ENCODE measurements at places on chromosomes 11 and 22.

DNA sequence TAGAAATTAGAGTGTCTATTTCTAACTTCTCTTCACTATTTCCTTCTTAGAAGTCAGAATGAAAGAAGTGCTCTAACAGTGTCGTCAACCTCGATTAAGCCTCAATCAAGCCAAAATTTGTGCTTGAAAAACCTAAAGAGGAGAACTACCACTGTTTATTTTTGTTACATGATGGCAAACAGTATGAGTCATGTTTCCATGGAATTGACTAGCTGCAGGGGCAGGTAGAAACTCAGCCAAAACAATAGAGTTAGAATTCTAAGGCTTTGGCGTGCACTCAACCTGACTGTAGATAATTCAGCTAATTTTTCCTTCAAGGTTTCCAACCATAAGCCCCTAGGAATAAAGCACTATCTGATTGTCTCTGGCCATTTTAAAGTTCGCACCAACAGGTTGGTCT lies 415.9 kb downstream of the ETS1 start:
- no peak for DNase-seq

- no peak for DNase-seq
These were observed 102.9 kb downstream of the ADAMTS15 start for GRCh38 chr11:130551388-130551787.

DNA sequence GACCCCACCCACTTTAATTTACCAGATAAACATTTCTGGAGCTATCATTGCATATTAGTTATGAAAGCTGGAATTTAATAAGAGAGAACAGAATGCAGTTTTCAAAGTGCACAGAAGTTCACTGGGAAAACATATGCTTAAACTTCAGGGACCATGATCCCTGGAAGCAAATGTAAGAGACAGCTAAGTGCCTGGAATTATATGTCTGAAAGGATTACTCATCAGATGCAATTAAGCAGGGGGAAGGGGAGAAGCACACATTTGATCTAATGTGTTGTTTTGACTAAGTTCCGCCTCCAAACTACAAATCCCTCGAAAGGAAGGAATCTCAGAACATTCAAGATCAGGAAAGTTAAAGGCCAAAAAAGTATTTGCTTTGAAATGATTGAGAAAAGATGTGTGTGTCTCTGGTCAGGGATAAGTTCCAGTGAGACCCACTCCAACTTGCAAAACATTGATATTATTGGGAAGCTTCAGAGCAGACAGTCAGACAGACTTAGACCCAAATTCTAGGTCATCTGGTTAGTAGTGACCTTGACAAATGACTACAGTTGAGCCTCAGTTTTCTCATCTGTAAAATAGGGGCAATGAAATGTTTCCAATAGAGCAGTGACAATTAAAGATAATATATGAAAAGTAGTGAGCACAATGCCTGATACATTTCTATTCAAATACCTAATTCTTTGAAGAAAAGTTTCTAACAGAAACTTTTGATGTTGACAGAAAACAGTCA lies 147.6 kb downstream of the ME3 start:
- no peak for DNase-seq

DNA sequence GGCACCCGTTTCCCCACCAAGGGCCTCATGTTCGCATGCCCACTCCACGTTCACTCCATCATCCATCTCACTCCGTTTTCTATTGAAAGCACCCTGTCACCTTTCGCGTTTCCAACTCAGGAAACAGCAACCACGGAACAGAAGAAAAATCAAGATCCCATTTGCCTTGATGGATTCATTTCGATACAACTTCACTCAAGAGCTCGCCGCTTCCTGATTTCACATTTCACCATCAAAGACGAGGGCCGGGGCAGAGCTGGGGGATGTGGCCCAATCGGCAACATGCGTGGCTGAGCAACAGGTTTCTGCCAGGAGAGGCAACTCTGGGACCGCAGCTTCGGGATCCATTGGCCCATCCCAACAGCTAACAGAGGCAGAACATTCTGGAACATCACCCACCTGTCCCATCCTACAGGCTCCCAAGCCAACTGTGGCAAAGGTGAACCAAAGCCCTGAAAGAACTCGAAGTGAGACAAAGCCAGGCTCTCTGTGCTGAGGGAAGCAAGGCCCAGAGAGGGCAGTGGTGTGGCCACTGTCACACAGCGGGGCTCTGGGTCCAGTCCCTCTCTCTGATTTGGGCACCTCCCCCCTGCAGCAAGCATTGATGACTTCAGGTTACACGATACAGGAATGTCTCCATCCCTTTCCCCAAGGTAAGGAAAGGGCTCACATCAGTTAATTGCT lies 36.2 kb upstream of the CD5 start:
- DNase-seq: no peak

- peak; percentile 26 for DNase-seq
These were observed 697 bp downstream of the RNF169 start for GRCh38 chr11:74749127-74749964.

- no peak for DNase-seq
These were observed 52.1 kb upstream of the CHST1 start for GRCh38 chr11:45717526-45717925.

DNA sequence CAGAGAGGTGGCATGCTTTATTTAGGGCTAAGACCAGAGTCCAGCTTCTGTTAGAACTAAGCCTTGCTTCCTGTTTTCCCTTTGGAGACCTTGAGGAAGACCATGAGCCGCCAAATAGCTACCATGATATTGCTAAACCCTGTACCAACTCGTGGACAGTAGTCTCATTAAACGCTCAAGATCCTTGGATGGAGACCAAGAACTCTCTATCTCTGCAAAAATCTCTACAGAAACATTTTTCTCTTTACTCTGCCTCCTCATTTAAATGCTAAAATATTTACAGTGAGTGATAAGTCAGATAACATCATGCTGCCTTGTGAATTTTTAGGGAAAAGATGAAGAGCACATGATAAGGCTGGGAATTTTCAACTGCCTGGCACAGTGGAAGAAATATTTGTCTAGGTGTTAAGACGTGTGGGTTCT lies 197.8 kb downstream of the MAML2 start:
- DNase-seq: no peak

DNA sequence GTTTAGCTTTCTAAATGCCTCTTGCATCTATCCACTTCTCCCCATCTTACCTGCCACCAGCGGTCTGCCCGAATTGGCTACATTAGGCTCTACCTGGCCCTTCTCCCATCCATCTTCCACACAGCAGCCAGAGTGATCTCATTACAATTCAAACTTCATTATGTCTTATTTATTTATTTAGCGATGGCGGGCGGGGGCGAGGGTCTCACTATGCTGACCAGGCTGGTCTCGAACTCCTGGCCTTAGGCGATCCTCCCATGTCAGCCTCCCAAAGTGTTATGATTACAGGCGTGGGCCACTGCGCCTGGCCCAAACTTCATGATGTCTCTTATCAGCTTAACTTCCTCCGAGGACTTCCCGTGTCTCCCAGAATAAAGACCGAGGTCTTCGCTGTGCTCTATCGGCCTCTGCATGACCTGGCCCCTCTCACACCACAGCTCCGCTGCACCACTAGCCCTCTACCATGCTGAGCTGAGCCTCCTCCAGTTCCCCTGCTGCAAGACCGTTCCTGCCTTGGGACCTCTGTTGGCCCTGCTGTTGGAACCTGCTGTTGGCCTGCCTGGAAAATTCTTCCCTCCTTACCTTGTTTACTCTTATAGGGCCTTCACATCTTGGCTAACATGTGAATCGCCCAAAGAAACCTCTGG lies 870 bp upstream of the CTTN start:
- DNase-seq: no peak

GRCh38 chr11:83691451-83691950 lies 405.3 kb upstream of the CCDC90B start:
- no peak for DNase-seq

GRCh38 chr11:72885749-72886609 lies 71.8 kb downstream of the ATG16L2 start:
- no peak for DNase-seq

GRCh38 chr22:27153386-27153785 lies 496.0 kb downstream of the MIAT start:
- DNase-seq: no peak

DNA sequence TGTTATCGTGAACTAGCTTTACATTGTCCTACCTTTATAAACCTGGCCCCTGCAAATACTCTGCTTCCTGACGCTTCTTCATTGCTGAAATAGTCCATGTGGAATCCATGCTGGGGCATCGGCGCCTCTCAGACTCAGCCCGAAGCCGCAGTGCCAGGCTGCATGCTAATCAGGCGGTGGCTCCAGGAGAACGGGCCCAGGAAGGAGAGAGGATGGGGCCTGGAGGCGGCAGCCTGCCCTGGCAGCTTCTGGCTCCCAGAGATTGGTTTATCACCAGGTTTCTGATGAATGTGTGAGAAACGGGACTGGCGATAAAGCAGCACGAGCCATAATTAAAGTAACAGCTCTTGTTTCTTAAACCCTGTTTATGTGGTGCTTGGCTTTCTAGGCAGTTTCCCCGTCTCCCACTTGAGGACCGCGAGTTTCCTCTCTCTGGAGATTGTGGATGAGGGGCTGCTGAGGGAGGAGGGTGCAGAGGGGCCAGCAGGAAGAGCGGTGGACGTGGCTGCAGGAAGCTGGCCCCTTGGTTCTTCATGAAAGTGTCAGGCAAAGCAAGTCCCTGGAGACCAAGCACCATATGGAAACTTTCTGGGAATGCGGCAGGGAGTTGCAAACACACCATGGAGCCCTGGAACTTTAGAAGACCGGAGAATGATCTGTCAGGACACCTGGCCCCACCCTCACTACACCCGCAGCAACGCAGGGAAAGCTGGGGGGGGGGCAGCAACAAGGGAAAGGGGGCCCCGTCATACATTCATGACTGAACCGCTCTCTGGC lies 93.4 kb downstream of the NTM start:
- no peak for DNase-seq

GRCh38 chr11:76663486-76663810 lies 7.1 kb downstream of the LRRC32 start:
- no peak for DNase-seq

DNA sequence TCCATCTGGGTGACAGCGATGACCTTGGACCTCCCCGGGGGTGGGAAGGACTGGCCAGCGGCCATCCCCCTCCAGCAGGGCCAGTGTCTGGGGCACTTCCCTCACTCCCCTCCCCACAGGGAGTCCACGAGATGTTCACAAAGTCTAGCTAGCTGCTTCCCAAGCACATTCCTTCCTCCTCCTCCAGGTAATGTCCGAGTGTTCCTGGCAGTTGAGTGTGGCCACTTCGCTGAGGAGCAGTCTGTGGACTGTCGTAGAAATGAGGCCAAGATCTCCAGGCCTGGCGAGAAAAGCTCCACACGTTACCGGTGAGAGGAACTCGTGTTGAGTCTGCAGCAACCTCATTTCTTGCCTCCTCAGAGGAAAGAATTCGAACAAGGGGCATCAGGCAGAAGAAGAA lies 425.5 kb downstream of the BRD1 start:
- no peak for DNase-seq

DNA sequence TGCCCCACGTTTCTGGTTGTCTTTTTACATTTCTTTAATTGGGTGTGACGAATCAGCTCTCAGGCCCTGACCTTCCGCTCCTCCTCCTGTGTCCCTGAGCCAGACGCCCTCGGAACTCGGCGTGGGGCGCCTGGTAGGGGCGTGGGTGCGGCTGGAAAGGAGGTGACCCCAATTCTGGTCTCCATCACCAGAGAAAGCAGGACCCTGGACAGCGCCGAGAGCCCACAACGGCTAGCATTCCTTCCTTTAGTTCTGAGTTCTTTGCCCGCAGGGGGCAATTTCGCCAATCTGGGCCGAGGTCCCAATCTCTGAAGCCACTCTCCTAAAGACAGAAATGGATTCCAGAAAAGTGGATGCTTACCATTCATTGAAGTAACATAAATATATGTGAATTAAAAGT lies 11.7 kb upstream of the RBMXL2 start:
- DNase-seq: no peak

- DNase-seq: no peak
These were observed 18.6 kb downstream of the IRAG1 start for GRCh38 chr11:10674911-10675440.

DNA sequence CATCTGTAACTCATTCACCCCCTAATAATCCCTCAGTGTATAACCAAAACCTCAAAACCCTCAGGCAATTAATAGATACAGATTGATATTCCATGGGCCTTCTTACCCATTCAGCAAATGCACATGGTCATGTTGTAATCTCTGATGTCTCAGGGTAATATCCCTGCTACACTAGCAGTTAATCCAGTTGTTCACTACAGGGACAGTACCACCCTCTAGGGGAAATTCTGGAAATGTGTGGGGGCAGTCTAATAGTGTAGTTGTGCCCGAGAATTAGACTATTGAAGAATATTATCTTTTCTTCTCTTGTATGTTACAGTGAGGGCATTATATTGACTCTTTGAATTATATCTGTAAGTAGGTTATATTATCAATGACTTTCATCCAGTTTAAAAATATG lies 175.4 kb downstream of the CWF19L2 start:
- DNase-seq: no peak

DNA sequence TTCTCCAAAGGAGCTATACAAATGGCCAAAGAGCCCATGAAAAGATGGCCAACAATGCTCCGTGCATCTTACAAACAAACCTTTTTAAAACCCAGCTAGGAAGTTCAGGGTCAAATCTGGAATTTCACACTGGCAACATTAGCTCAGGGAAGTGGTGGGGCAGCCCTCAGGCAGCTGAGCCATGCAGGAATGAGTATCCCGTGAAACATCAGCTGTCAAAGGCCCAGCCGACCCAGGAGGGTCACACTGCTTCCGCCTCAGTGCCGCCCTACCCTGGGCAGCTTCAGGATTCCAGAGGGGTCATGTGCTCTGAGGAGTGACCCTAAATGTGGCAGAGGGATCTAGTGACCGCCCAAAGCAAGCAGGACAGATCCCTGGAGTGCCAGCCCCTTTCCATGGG lies 73.4 kb downstream of the LINC01488 start:
- DNase-seq: no peak

GRCh38 chr11:91248199-91248807 lies 976.3 kb upstream of the FAT3 start:
- DNase-seq: no peak

DNA sequence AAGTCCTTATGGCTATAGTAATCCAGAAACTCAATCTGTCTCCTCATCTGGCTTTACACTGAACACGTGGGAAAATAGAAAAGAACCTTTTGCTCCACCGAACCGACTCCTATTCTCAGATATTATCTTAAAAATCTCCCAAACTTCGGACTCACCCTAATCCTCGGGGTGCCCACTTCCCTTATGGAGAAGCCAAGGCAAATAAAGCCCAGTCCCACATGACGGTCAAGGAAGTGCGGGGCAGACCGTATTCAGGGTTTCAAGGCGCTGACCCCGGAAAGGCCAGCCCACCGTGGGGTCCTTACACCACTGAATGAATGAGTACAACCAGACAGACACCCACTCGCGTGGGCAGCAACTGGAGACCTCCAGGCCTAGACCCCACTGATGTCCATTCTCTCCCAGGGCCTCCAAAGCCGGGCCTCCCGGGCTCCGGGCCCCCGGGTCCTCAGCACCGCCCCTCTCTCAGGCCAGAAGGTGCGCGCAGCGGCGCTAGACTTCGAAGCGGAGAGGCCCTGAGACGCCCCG lies 489 bp downstream of the NUP98 start:
- no peak for DNase-seq

Data from activated CD4-positive, alpha-beta T cell treated with anti-CD3 and anti-CD28 coated beads, Interleukin-2, amount 50 U/mL, for 1 hour (primary cell).